GM03348 (cell line): ENCODE measurements at places on chromosomes 3 and 15.

GRCh38 chr3:112767177-112767576, 79.5 kb downstream of the CD200R1L start:
- DNase-seq, result no peak

- peak; percentile 84 for DNase-seq
Measured at GRCh38 chr15:43872416-43873020, 45.7 kb downstream of the WDR76 start.

GRCh38 chr3:15440891-15441290, 13.5 kb downstream of the EAF1 start:
- DNase-seq, result no peak

- no peak for DNase-seq
Measured at GRCh38 chr3:131299836-131300235, 81.7 kb upstream of the NUDT16 start.

DNA sequence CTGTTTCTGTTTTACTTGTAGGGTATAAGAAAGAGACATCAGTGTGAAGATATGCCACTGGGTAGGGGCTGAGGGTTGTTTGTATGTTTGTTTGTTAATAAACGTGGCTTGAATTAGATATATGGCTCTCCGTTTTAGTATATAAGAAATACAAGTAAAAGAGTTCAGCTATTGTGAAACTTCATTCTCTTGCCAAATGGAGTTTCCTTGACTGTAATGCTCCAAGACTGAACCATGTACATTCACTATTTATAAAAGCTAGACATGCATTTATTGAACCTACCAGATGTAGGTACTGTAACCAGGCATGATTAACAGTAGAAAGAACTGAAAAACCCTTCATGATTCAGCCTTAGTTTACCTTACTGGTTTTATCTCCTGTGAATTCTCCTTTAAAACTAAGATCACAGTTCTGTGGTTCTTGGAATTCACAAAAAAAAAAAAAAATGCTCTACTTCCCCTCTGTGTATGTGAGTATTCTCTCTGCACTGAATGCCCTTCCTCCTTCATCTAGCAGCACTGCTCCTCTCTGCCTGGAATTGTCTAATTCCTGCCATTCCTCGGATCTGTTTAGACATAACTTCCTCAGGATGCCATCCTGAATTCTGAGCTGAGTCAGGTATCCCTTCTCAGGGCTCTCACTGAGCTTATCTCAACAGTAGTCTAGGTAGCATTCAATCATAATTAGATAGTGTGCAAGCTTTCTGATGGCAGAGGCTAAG, 504.4 kb downstream of the FHIT start:
- peak; percentile 16 for DNase-seq

- no peak for DNase-seq
Measured at GRCh38 chr3:94064243-94064860, 1.5 kb downstream of the NSUN3 start.

DNA sequence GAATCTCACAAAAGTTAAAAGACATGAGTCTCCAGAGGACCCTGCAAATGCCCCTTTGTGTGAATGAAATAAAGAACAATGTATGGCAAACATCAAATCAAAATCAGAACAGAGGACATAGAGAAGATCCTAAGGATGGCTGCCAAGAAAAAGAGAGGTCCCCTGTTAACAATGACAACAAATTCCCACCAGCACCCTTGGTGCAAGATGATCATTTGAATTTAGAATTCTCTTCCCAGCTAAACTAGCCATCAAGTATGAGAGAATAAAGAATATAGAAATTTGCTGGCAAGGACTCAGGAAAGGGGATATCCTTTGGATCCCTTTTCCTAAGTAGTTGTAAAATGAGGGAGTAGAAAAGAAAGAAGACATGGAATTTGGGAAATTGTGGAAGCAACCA, 8.2 kb downstream of the GP5 start:
- DNase-seq, result no peak

DNA sequence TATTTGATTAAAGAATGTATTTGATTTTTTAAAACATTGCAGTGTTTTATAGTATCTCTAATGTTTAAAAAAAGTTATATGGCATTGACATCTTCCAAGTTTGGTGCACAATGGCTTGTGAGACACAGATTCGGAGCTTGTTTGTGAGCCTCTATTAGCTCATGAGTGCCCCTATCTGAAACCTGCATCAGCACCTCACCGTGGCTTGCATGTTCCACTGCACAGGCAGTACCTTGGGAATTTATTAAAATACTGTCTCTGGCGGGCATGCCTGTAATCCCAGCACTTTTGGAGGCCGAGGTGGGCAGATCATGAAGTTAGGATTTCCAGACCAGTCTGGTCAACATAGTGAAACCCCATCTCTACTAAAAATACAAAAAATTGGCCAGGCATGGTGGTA, 6.8 kb upstream of the RTP2 start:
- DNase-seq, result no peak

- peak; percentile 86 for DNase-seq
Measured at GRCh38 chr15:58528188-58528870, 96.5 kb downstream of the LIPC start.

DNA sequence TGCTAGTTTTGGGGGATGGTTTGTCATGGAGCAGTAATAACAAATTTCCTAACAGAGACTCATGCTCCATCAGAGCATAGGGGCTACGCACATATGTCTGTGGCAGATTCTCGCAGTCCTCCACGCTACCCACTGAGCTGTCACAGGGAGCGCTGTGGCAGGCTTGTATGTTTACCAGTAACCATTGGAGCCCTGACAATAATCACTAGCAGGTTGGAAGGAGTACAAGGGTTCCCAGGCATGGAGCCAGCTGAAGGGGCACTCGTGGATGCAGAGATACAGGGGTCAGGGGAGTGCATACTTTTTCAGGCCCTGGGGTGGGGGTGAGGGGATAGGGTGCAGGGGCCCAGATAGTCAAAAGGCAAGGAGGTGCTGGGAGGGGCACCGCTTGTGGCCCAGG, 7.9 kb upstream of the GP9 start:
- no peak for DNase-seq

DNA sequence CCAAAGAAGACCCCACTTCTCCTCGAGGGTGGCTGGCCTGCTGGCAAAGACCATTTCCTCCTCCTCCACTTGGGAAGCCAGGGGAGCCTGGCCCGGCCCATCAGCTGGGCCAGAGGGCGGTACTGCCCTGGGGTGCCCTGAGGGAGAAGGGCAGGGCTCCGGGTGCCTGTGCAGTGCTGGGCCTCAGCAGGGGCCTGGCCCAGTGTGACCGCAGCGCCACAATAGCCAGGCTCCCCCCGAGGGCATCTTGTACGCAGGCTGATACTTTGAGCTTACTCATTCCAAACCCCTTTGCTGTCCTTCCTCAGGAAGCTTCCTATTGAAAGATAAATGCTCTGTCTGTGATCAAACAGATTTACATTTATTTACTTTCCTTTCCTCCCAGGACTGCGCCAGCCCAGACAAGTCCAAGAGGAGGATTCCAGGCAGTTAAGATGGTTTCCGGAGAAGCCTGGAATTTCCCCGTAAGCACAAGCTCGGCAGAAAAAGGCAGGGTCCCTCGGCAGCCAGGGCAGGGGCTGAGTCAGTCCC, 240.1 kb downstream of the XXYLT1 start:
- DNase-seq, result no peak

- DNase-seq, result no peak
Measured at GRCh38 chr3:72727172-72727571, 121.1 kb downstream of the SHQ1 start.

DNA sequence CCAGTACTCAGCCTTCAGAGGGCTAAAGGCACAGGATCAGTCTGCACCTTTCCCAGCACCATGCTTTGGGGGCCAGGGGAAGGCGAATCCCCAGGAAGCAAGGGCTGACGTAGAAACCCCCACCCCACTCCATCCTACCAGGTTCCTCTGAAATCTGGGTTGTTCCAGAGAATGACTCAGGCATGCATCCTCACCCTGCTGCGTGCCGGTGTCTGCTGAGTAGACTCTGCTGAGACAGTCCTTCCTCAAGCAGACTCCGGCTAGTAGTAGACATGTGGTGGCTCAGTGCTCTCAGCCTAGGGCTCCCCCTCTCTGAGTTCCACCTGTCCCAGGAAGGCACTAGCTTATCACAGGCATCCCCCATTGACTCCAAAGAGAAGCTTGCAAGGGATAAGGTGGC, 9.0 kb downstream of the TMEM43 start:
- DNase-seq, result no peak

DNA sequence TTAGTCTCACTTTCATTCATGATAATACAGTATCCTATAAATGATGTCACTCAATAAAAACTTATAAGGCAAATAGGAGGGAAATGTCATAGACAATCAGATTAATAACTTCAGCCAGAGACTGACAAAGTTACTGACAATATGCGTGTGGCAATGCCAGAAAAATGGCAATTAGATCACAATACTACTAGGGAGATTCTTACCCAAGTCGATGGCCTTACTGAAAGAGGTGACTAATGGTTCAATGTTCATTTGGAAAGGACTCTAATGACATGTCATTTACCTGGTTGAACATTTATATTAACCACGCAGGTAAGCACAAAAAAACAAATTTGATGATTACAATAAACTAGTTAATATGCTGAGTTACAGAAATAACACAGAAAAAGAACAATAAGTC, 45.9 kb upstream of the WDR5B start:
- no peak for DNase-seq
